ENCODE measurements at places on chromosomes 4 and X. TPM values are rescaled to one million over a fixed set of nuclear protein-coding genes. Genes with fewer than 3 reads are reported as not detected.

VEGFD gene
- total RNA-seq = 4.1 TPM

SYN1 gene
- 1.2 TPM for total RNA-seq

WDR17 gene
- total RNA-seq = 3.0 TPM

AREG gene
- total RNA-seq = 2.9 TPM

MGAT4D gene
- not detected for total RNA-seq

Data from posterior vena cava (tissue), 2 donors.